ENCODE measurements at places on chromosomes 7 and 10. TPM values are rescaled to one million over a fixed set of nuclear protein-coding genes. Genes with fewer than 3 reads are reported as not detected.

Gene CUBN
- total RNA-seq: 2.0 TPM

Gene RASA4B
- total RNA-seq: 1.5 TPM

Gene MET
- total RNA-seq: 80.8 TPM

Gene CCDC3
- 0.66 TPM for total RNA-seq

Gene OPALIN
- total RNA-seq: not detected

Gene TAS2R41
- total RNA-seq: not detected

Measured in pulmonary artery endothelial cell (primary cell).